ENCODE measurements at places on chromosomes 16 and 17.

DNA sequence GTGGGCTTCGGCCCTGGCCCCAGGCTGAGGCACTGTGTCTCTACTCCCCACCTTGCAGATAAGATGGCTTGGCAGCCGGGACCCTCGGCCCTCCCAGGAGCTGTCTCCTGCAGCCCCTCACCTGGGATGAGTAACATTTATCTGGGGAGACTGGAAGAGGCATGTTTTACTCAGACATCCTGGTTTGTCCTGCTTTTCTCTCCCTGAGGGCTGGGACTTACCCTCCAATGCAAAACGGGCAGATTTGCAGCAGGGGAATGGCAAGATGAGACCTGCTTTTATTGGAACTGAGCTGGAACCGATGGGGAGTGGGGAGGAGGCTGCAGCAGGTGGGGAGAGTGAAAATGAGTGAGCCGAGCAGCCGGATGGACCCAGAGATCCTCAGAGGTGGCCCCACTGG lies 27.3 kb upstream of the UBE2G1 start:
- DNase-seq = no peak

DNA sequence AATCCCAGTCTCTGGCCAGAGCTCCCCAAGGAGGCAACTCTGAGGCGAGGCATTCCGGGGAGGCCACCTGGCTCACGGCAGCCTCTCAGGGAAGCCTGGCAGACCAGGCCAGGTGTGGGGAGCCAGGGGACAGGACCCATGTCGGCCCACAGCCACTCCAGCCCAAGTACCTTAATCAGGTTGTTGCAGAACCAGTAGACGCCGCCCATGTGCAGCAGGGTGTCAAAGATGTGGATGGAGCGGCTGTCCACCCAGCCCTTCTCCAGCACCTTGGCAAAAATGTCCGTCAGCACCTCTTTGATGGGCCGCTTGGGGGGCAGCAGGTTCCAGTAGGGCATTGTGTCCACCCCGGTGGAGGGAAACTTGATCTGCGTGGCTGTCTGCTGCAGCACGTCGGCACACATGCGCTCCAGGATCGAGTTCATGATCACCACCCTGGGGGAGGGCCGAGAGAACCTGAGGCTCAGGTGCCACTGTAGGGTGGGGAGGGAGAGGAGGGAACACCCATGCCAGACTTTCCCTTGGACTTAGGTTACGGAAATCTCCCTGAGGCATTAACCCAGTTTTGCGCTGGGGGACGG lies 7.8 kb downstream of the CSF3 start:
- DNase-seq = no peak

GRCh38 chr17:38628441-38628840 lies 22.7 kb upstream of the SRCIN1 start:
- no peak for DNase-seq

- DNase-seq = no peak
Measured at GRCh38 chr17:8608001-8608400, 22.5 kb downstream of the MYH10 start.

GRCh38 chr17:71032746-71033273 lies 863.5 kb downstream of the KCNJ2 start:
- no peak for DNase-seq

DNA sequence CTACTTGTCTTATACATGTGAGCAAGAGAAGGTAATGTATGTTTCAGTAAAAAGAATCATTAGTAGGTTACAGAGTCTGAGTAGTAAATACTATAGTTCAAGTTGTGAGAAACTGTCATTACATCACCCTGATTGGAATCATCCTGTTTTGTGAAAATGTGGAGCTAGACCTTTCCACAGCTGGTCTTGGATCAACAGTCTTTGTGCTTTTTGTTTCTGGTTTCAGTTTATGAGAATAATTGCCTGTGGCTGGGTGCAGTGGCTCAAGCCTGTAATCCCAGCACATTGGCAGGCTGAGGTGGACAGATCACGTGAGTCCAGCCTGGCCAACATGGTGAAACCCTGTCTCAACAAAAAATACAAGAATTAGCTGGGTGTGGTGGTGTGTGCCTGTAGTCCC lies 19.7 kb upstream of the SHISA9 start:
- DNase-seq = no peak

GRCh38 chr16:72021043-72021442 lies 12.5 kb downstream of the DHODH start:
- DNase-seq = no peak

GRCh38 chr16:71453036-71453435 lies 9.0 kb downstream of the ZNF23 start:
- DNase-seq = no peak

DNA sequence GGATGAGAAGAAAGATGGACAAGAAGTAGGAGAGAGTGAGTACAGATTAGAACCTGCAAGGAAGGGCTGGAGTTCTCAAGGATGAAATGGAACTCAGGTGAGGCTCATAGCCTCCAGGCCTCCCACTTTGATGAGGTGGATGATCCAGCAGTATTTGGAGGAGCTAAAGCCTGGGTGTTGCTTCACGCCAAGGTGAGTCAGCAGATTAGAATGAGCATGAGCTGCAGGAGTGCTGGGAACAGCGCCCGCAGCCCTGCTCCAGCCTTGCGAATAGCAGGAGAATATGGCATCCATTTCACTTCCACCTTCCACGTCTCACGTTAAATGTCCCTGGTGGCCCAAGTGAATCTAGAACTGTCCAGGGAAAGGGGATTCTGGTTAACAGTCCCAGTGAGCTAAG lies 94.4 kb upstream of the CPHXL start:
- no peak for DNase-seq

- no peak for DNase-seq
Measured at GRCh38 chr17:3818786-3819185, 17.8 kb upstream of the ITGAE start.

DNA sequence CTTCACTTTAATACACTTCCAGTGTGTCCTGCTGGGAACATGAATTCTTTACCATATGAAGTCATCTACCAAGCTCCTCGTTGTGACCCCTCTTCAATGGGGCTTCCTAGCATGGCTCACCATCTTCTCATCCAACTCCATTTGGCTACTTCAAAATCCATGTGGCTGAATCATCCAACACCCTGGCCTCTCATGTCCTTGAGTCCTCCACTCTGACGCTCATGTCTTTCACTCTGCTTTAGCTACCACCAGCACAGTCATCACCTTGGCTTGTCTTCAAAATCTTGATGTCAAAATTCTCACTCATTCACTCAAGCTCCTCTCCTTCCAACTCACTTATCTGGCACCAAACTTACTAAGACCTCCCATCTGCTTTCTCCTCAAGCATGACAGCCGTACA lies 35.8 kb downstream of the AMFR start:
- no peak for DNase-seq

DNA sequence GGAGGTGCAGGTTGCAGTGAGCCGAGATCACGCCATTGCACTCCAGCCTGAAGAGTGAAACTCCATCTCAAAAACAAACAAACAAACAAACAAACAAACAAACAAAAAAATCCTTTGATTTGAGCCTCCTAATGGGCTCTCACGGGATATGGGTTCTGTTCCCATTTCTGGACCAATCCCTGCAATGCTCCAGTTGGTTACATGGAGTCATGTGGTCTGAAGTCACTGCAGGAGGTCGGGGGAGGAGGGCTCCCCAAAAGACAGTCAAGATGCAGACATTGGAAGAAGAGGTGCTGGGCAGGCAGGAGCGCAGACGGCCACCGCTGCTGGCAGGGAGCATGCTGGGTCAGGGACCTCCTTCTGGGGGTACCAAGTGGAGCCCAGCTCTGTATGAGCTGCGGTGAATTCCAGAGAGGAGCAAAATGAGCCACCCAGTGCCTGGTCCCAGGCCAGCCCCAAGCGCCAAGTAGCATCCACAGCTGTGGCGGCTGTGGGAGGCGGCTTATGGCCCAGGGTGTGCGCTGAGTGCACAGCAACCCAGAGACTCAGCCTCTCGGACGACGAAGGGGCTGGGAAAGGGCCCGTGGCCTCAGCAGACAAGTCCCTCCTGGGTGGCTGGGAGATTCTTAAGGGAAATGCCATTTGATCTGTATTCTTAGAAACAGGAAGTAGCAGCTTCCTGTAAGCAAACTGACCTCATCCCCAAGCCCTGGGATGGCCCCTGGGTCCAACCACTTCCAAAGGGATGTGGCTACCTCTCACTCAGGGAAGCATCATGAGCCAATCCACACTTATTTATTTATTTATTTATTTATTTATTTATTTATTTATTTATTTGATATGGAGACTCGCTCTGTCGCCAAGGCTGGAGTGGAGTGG lies 19.6 kb upstream of the ATP2A3 start:
- DNase-seq = no peak

DNA sequence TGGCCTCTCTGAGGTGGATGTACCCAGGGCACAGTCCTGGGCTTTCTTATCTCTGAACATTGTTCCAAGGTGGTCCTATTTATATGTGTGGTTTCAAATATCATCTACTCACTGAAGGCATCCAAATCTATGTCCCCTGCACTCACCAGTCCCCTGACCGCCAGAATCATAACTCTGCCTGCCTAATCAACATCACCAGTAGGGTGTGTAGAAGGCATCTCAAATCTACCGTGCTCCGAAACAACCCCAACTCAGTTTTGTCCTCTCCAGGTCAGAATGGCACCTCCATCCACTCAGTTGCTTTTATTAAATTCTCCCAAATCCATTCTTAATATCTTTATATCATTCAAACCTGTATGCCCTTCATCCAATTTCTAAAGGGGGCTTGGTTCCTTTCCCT lies 536.3 kb downstream of the GRIN2A start:
- DNase-seq = no peak

DNA sequence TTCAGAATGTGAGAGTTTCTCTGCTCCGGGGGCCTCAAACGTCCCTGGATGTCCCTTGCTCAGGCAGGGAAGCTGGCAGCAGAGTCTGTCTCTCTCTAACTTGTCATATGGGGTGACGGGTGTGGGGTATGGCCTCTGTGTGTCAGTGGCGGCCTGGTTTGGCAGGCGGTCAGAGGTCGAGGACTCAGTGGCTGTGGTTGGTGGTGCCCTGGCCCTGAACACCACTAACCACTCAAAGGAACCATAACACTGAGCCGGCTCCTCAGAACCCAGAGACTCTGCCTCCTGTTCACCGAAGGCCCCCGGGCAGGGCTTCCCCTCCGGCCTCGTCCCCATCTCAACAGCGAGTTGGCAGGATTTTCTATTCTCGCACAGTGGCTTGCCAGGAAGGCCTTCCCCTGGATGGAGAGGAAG lies 677 bp downstream of the P2RX1 start:
- DNase-seq = no peak

GRCh38 chr17:61926826-61927207 lies 965 bp downstream of the INTS2 start:
- no peak for DNase-seq

DNA sequence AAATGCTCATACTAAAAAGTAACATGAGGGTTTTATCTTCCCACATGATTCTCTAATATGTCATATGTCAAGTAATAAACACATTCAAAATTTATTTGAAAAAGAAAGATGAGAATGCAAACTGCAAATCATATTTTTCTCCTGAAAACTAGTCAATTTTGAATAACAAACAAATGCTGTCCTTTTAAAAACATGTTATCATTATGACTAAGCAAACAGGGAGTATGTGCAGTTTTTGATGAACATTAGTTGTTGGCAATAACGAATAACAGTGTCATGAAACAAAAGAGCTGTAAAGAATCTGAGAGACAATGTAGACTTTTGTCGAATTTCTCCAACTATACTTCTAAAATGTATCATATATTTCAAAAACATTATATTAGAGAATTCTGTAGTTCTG lies 34.8 kb downstream of the RPGRIP1L start:
- DNase-seq = no peak

All from stimulated activated CD8-positive, alpha-beta memory T cell treated with anti-CD3 and anti-CD28 coated beads, Interleukin-7, amount 100 ng/mL, for 24 hours (primary cell).